ENCODE measurements at places on chromosomes 3 and 15.

- peak; percentile 95 for DNase-seq
Measured at GRCh38 chr3:170869645-170870593, at the start of gene RPL22L1. Gene RPL22L1 (minus strand): TSS chr3:170870195. CDS start chr3:170870167, 28 bp downstream.

- no peak for DNase-seq
Measured at GRCh38 chr3:58463942-58464271, 28.0 kb upstream of the KCTD6 start.

DNA sequence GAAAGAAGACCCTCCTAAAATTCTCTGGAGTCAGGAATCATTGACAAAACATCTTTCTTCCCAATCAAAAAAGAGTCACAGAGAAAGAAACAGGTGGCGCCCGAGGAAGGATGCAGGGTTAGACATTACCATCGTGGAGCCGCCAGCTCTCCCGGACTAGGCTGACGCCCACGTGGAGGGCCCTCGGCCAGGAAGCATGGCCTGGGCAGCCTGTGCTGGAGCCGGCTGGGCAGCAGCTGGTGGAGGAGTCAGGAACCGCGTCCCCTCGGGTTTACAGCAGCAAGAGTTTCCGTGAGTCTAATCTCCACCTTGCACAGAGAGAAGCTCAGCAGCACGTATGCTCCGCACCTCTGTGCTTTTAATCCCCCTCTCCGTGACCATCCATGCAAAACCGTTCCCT, 533.7 kb upstream of the ATP11B start:
- no peak for DNase-seq

DNA sequence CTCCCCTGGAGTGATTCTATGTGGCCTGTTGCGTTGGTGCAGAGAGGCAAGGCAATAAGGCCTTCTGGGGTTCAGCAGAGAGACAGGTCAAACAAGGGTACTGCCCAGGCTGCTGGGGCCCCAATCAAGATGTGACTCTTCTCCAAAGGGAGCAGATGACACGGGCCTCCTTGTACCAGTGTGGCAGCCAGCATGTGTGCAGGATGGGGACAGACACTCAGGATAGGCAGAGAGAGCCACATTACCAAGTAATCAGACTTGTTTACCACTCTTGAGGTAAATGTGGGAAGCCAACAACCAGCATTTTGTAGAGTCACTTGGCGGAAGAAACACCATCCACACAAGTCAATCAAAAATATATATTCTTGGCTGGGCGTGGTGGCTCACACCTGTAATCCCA, 95.3 kb upstream of the DLG1 start:
- peak; percentile 1 for DNase-seq

GRCh38 chr15:27271258-27271657, 300.3 kb downstream of the GABRG3 start:
- no peak for DNase-seq

DNA sequence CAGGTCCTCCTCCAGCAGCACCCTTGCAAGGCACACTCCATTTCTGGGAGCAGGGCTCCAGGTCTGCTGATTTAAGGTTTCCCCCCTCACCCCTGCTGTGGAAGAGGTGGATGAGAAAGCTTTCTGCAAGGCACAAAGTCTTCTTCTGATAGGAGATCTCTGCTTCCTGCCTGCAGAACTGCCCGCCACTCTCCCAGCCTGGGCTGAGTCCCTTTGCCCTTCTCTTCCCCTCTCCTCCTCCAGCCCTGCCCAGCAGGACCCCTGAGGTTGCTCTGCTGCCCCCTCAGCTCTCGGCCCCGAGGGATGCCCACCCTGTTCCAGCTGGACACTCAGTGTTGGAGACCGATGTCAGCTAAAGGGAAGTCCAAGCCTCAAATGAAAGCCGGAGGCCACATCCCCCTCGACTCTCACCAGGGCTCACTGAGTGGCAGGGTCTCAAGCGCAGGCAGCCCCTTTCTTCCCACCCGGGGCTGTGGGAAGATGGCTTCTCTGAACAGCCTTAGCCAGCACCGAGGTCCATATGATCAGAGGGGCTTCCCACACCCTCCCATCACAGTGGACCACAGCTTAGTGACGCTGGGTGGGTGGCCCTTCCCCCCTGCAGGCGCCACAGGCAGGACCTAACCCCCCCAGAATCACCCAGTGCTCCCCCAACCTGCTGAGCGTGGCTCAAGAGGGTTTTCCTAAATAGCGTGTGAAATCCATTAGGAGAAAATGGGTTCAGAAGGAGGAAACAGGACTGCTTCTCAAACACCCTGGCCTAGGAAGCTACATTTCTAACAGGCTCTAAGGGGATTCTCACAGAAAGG, 4.0 kb downstream of the ATP10A start:
- DNase-seq = no peak

DNA sequence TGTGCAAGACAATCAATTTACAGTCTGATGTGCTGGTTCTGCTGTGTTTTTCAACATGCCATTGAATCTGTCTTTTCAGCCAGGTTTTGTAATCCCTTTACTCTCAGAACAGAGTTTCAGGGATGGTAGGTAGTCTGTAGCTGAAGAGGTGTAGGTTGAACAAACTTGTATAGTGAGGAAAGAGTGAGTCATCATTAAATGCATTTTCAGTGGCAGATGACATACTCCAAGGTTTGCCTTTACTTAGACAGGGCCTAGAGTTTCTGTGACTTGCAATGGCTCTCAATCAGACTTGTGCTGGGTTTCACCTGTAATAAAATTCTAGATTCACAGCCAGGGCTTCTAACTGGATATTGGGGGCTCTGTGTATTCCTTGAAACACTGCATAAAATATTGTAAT, 94.6 kb downstream of the CYP19A1 start:
- no peak for DNase-seq

DNA sequence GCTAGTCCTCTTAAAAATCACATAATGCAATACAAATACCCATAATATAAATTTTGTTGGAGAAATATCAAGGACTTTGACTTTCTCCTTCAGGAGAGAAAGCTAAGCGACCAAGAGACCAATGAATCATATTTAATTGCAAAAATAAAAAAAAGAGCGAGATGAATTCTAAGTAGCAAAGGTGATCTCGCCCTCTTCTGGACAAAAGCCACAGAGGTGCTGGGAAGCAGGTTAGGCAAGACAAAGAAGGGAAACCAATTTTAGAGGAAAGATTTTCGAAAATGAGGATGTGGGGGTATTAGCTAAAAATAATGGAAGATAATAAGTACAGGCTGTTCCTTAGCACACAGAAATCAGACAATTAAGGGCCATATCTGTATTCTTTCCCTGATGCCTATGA, 111.4 kb upstream of the PLAAT1 start:
- no peak for DNase-seq

All from AG08395 (cell line).